ENCODE measurements at places on chromosomes 4 and X.

- no peak for DNase-seq
These were observed 46.8 kb upstream of the MID1 start for GRCh38 chrX:10667143-10667542.

DNA sequence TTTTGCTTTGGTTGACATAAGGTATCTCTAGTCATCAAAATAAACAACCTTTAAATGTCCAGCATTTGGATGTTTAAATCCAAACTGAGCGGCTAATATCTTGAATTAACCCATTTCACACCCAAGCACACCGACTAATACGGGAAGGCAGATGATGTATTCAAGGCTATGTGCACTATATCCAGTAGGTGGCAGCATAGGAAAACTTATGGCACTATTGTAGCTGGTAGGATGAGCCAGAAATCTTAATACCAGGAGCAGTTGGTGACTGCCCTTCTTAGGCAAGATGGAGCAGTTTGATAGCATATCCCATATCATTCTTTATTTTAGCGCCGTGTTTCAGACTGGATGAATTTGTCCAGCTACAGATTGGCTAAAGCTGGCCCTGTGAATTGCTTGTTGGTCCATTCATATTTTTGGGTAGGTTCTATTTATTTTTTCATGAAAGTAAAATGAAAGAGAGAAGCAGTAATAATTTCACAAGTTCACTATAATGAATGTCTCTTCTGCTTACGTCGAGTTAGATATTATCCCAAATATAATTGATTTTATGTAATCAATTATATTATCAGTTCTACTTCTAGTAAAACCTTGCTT lies 24.4 kb downstream of the UCHL1 start:
- no peak for DNase-seq

DNA sequence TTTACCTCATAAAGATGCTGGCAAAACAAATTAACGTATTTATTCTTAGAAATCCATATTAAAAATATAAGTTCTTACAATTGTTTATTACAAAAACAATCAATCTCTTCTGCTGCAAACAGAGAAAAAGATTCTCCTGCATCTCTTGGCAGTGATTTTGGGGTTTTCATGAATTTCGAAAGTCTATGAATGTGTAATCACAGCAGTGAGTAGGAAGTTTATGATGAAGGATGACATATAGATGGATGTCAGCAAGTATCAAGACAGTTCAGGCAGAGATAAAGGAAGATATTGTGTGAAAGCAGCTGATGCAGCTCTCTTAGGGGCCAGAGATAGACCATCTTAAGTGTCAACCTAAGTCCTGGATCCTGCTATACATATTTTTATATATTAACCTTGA lies 196.9 kb upstream of the BANK1 start:
- no peak for DNase-seq

GRCh38 chr4:78312989-78313753 lies 238.4 kb upstream of the ANXA3 start:
- DNase-seq: no peak

GRCh38 chrX:27815209-27815608 lies 7.4 kb downstream of the MAGEB10 start:
- DNase-seq: no peak

DNA sequence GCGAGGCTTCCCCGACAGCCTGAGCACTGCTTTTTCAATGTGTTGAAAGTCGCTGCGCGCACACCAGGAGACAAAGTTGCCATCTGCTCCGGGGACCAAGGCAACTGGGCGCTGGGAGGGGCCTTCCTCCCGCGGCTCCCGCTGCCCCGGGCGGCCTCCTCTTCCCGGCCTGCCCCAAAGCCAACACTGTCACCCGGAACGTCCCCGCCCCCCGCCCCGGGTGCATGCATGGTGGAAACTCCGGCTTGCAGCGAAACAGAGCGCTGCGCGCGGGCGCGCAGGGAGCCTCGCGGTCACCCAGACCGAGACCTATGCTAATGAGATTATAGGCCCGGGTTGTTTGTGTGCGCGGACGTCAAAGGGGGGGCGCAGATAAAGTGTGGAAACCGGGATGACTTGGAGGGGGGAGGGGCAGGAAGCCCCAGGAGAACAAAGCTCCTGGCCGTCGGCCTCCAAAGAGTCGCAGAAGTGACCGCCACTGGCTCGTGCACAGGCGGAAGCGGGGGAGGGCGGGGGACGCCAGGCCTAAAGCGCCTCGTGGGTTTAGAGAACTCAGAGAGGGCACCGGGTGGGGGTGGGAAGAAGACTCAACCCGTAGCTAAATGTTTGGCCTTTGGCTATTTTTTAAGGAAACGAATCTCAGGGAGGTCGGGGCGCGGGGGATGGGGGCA lies 88.8 kb downstream of the BCOR start:
- no peak for DNase-seq

DNA sequence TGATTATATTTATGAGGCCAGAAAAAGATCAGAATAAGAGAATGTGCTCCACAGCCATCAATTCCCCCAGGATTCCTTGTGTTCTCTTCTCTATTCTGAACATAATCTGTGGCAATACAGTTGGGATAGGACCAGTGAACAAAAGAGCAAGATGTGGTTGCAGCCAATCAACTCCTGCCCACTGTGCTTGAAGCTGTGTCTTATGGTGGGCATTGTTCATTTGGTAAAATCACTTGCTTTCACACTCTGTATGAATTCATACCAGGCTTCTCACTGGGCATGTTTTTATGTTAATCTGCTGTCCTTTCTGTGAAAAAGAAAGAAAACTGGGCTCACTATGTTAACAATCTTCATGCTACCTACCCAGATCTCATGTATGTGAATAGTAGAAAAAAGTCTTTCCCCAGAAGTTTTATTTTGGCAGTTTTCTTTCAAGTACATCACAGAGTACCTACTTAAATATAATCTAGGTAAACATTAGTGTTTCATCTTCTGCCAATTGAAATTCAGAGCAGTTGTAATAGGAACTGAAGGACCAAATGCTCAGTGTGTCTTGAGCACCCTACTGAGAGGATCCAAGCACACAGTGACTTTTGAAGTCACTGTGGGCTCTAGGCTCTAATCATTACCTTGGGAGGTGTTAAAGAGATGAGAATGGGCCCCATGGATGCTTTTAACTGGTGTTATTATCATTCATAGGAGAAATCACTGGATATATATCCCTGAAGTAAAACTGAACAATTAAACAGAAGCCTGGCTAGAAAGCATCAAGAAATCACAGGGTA lies 429.2 kb upstream of the TRAM1L1 start:
- DNase-seq: no peak

DNA sequence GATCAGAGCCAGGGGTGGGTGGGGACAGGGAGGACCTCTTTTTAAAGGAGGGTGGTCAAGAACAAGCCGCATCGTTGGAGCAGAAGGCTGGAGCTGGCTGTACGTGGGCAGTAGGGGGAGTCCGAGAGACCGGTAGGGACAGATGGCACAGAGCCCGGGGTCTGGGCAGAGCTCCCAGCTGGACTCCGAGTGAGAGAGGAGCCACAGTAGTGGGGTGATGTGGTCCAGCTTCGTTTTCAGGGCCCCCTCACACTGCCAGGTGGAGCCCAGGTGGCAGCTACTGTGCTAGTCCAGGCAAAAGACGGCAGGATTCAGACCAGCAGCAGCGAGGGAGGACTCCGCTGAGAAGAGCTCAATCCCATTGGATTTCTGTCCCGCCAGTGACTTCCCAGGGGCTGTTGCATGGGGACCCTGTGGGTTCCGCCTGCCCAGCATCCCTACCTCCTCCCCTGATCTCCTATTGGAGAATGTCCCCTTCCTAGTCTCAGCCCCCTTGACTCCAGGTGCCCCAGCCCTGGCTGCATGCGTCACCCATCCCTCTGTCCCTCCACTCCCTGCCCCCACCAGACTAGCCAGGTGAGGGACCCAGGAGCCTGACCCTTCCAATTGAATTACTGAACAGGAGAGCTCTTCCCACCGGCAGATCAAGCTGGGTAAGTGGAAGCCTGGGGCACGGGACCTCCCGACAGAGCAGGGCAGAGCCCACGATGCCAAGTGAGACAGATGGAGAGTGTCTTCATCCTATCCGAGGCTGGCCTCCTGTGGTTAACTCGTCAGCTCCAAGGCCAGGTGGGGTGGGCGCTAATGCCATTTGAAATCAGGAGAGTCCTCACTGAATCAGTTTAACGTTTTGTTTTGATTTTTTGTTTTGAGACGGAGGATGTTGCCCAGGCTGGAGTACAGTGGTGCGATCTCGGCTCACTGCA lies 2.9 kb downstream of the ARHGAP4 start:
- DNase-seq: no peak

DNA sequence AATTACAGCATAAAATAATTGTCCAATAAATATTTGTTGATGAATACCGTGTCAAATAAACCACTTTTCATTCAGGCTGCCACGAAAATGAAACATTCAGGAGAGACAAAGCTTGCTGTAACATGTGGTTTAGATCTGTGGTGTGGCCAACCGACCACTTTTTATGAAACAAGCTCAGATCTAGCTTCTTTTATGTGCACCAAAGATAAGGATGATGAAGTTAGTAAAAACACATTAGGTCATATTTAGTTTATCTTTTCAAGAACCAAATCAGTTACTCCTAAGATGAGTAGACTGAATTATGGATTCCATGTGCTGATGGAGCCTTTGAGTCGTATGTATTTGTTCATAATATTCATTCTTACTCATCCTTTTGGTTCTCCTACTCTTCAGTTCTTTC lies 35.8 kb downstream of the STOX2 start:
- DNase-seq: no peak

GRCh38 chrX:111914398-111915090 lies 38.6 kb downstream of the TRPC5OS start:
- DNase-seq: no peak

- no peak for DNase-seq
These were observed 42.9 kb upstream of the PROM1 start for GRCh38 chr4:16126714-16127113.

DNA sequence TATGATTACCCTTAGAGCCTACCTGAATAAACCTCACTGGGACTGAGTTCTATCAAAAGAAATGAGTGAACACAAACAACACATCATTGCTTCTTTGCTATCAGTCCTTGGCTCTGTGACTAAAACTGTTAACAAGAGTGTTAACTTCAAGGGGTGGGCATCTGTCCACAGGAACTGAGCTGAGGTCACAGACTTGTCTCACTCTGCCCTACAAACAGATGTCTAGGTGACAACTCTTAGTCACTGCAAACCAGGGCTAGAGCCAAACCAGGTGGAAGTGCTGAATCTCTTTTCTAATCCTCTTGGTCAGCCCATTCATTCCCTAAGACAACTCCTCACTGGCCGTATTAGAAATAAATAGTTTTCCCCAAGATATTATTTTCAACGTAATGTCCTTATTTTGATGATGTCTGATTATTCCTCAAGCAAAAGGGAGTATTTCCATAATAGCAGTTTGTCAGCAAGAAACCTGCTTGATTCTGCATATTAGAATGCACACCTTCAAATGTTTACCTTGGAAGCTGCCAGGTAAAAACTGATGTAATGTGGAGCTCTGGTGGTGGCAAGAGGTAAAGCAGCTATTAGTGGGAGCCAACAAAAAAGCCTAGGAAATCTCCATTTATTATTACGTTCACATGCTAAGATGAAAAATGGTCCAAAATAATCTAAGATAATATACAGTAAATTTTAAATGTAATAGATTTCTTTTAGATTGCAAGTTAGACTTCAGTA lies 4.0 kb downstream of the COL25A1 start:
- no peak for DNase-seq

- DNase-seq: no peak
These were observed 60.1 kb upstream of the S100G start for GRCh38 chrX:16589826-16590225.

DNA sequence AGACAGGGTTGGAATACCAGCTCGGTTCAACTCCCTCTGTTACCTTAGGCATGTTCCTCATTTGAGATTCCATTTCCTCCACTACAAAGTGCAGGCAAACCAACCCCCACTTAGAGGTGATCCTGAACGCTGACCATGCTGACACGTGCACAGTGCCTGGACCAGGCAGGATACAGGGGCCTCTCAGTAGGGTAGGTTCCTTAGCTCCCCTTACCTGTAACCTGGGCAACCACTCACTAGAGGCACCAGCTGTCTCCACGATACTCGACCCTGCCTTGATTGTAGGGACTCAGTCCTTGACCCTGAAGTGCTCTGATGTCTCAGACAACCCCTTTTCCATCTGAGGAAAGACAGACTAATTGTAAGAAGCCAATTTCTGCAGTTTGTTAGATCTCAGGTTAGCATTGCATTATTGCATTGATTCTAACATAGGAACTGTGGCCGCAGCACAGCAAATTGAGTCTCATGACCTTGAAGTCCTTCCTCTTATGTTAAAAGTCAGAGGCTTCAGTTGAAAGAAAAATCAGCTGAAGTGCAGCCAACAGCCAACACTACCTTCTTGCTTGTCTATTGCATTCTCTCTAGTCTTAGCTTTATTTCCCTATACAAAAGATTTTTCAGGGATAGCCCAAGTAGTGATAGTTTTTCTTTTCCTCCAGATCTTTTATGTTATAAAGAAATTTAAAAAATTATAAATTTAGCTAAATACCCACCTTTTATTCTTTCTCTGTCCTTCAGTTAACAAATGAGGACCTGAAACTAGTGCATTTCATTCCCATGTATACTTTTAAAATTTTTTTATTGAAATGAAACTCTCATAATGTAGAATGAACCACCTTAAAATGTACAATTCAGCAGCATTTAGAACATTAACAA lies 11.2 kb upstream of the C1QTNF7 start:
- no peak for DNase-seq

- DNase-seq: no peak
These were observed 274.6 kb downstream of the RPA4 start for GRCh38 chrX:97158269-97158668.

DNA sequence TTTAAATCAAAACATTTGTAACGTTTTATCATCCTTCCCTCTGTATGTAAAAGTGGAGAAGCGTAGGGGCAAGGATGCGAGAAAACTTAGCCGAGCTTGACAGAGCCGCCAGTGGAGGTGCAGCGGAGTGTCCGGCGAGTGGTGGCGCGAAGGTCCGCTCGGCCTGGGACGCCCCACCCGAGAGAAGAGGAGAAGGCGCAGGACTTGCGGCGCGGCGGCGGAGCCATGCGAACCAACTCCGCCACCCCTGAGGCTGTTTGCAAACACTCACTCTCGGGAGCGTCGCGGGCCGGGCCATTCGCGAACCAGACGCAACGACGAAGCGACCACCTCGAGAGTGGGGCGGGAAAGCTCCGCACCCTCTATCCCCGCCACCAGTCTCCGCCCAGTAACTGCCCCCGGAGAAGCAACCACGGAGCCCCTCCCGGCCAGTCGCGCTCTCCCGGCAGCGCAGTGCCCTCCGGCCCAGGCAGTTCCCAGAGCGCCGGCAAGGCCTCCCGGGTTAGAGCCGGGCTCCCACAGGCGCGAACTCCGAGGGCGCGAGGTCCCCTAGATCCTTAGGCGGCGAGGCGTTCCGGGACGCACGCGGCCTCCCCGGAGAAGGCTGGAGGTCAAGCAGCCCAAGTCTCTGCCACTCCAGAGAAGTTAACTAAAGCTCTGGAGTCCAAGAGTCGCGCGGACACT lies 2.3 kb upstream of the MAB21L2 start:
- DNase-seq: no peak

DNA sequence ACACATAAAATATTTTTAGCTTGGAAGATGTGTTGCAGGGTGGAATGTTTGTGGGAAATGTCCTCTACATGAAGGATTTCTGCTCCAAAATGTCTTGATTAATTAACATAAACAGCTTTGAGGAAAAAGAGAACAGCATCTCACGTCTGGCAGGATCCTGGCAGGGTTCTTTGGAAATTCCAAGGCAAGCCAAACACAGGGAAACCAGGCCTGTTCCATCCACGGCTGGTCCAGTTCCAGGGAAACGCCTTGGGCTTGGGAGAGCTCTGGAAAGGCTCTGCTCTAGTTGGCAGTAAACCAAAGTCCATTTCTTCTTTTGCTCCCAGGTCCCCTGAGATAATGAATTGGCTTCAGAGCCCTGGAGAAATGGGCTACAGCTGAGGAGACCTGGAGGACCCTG lies 42.4 kb upstream of the GAB1 start:
- no peak for DNase-seq

All from stimulated activated CD4-positive, alpha-beta T cell treated with anti-CD3 and anti-CD28 coated beads, TNF-alpha, amount 100 ng/mL, for 1 hour (primary cell).